ENCODE measurements at places on chromosomes 1 and 21. TPM values are rescaled to one million over a fixed set of nuclear protein-coding genes. Genes with fewer than 3 reads are reported as not detected.

The GPR25 gene
- not detected for total RNA-seq

The CD2 gene
- total RNA-seq = not detected

- H3K27ac ChIP-seq = peak within 1 kb of the TSS; percentile 83
- DNase-seq = peak; percentile 92
- H3K27me3 ChIP-seq = peaks cover 20% of the 10 kb centered on the region
- H3K36me3 ChIP-seq = no peaks in the 10 kb centered on the region
- peak within 1 kb of the TSS; percentile 93 for H3K4me3 ChIP-seq
Observed at GRCh38 chr1:48776393-48777218, at the start of gene BEND5. TSS of gene BEND5 (minus strand) at chr1:48776891. CDS start at chr1:48776831, 60 bp downstream.

DNA sequence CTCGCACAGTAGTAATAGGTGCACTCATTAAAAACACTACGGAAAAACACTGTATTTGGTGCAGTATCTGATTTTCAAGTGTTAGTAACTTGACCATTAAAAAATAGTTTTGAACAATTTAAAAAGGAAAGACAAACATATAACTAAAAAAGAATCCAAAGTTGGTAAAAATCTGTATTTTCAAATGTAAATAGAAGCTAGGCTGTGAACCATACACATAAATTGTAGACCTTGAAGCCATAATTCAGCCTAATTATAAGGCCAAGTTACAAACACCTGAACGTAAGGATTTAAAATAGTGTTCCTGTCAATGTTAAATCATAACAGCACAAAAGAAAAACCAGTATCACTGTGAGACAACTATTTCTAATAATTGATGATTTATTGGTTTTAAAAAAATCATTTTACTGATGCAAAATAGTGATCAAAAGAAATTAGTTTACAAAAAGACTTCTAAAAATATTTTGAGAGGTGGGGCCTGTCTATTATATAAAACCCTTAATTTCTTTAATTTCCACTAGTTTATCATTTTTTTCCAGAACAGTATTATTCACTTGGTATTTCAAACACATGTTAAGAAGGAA lies 4.5 kb downstream of the IRF2BP2 start:
- H3K27ac ChIP-seq = no peak overlapping the region
- H3K36me3 ChIP-seq = peaks cover 54% of the 10 kb centered on the region
- no peaks in the 10 kb centered on the region for H3K4me1 ChIP-seq
- no peaks in the 10 kb centered on the region for H3K27me3 ChIP-seq

DNA sequence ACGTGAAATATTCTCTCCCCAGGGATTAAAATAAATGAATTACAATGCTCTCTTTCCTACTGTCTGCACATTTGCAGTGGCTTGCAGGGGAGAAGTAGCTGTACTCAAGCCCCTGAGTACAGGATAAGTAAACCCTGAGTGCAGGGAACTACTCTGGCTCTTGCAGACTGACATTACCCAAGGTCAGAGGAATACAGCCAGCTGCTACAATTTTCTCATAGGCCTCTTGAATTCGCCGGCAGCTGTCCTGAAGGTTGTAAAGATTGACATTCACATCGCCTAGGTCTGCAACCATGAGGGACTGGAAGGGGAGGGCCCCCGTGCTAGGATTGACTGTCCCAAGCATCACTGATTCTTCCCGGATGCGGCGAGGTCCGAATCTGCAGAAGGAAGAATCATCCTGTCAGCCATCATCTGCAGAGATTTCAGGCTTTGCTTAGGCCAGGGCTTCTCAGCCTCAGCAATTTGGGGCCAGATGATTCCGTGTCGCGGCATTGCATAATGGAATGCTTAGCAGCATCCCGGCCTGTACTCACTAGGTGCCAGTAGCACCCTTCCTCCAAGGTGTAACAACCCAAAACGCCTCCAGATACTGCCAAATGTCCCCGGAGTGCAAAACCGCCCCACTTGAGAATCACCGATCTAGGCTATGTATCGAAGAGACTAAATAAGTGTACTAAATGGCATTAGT lies 1.7 kb downstream of the AGMAT start:
- no peak overlapping the region for H3K27ac ChIP-seq
- no peak for DNase-seq
- H3K36me3 ChIP-seq = no peaks in the 10 kb centered on the region
- no peak overlapping the region for H3K4me3 ChIP-seq
- no peaks in the 10 kb centered on the region for H3K4me1 ChIP-seq

GRCh38 chr21:40839521-40839920 lies 7.4 kb downstream of the DSCAM start:
- H3K36me3 ChIP-seq = no peaks in the 10 kb centered on the region
- peaks cover 19% of the 10 kb centered on the region for H3K27me3 ChIP-seq
- no peak for DNase-seq
- H3K27ac ChIP-seq = no peak overlapping the region
- no peak overlapping the region for H3K4me3 ChIP-seq
- no peaks in the 10 kb centered on the region for H3K4me1 ChIP-seq

- H3K36me3 ChIP-seq = no peaks in the 10 kb centered on the region
- no peak overlapping the region for H3K4me3 ChIP-seq
- H3K4me1 ChIP-seq = no peaks in the 10 kb centered on the region
- DNase-seq = peak; percentile 56
- H3K27ac ChIP-seq = no peak overlapping the region
- H3K27me3 ChIP-seq = no peaks in the 10 kb centered on the region
Observed at GRCh38 chr1:10936998-10937901, 75.2 kb upstream of the TARDBP start.

DNA sequence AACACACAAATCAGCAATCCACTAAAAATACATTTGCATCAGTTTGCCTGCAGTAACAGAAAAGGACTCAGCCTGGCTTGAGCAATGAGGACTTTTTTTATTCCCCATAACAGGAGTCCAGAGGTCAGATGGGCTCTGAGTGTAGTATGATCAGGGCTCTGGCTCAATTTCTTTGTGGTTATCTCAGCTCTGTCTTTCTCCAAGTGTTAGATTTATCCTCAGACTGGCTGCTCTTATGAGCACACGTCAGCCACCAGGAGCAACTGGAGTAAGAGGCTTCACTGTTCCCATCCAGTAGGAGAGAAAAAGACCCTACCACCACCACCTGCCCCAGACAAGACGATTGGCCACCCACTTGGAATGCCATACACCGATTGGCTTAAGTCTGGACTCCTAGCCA lies 36.2 kb upstream of the KLHDC7A start:
- H3K36me3 ChIP-seq = no peaks in the 10 kb centered on the region
- peaks cover 11% of the 10 kb centered on the region for H3K4me1 ChIP-seq
- no peaks in the 10 kb centered on the region for H3K27me3 ChIP-seq
- no peak for DNase-seq
- no peak overlapping the region for H3K27ac ChIP-seq

DNA sequence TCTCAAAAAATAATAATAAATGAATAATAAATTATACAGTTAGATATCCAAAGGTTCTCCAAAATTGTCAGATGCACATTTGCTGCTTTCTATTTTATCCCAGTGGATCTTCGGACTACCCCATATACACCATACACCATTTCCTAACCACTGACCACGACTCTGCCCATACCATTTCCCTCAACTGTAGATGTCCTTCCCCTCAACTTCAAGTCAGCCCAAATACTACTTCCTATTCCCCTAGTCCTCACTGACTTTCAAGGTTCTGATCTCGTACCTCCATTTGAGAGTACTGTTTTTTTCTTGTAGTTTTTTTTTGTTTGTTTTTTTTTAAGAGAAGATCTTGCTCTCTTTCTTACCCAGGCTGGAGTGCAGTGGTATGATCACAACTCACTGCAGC lies 19.6 kb downstream of the EIF4G3 start:
- H3K27me3 ChIP-seq = no peaks in the 10 kb centered on the region
- no peak overlapping the region for H3K4me3 ChIP-seq
- H3K36me3 ChIP-seq = peaks cover 43% of the 10 kb centered on the region
- no peak for DNase-seq

GRCh38 chr1:180778782-180779398 lies 133.8 kb upstream of the KIAA1614 start:
- H3K36me3 ChIP-seq = no peaks in the 10 kb centered on the region
- no peak overlapping the region for H3K27ac ChIP-seq
- H3K27me3 ChIP-seq = no peaks in the 10 kb centered on the region
- H3K4me3 ChIP-seq = no peak overlapping the region
- H3K4me1 ChIP-seq = no peaks in the 10 kb centered on the region

- DNase-seq = no peak
- H3K4me3 ChIP-seq = no peak overlapping the region
- no peaks in the 10 kb centered on the region for H3K36me3 ChIP-seq
- H3K4me1 ChIP-seq = no peaks in the 10 kb centered on the region
- no peaks in the 10 kb centered on the region for H3K27me3 ChIP-seq
Observed at GRCh38 chr1:68551459-68551858, 54.6 kb upstream of the DEPDC1 start.

- H3K36me3 ChIP-seq = no peaks in the 10 kb centered on the region
- no peak overlapping the region for H3K4me3 ChIP-seq
- DNase-seq = no peak
- no peaks in the 10 kb centered on the region for H3K4me1 ChIP-seq
Observed at GRCh38 chr1:107896936-107897335, 68.0 kb downstream of the VAV3 start.

DNA sequence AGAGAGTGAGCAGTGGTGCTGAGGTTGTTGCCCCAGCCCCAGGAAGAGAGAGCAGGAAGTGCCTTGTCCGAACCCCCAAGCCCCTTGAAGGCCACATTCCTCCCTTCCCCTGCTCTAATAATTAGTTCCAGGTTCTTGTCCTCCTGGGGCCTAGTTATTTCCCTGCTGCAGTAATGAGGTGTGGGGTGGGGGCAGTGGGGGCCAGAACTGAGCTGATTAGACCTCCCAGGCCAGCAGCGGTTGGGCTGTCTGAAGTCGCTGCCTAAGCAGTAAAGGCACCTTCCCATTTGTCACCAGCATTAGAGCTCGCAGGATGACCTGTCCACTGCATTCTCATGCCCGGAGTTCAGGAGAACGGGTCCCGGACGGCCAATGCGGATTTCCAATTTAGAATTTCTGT lies 186.5 kb upstream of the CSF3R start:
- no peak overlapping the region for H3K4me3 ChIP-seq
- no peak overlapping the region for H3K27ac ChIP-seq
- H3K36me3 ChIP-seq = no peaks in the 10 kb centered on the region
- DNase-seq = no peak
- H3K27me3 ChIP-seq = peaks cover 84% of the 10 kb centered on the region
- H3K4me1 ChIP-seq = peaks cover 13% of the 10 kb centered on the region

DNA sequence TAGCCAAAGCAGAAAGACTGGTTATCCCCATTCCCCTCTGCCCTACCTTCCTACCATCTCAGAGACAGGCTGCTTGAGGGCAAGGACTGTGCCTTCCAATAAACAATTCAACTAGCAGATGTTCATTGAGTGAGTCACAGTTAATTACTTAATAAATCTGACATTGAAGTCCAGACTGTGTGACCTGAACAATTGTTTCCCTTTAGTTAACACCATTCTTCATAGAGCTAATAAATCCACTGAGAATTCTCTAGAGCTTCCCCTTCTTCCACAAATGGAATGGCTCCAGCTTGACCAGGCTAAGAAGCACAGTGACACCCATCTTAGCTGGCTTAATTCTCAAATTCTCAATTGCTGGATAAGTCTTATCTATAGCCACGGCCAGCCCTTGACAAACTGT lies 61.9 kb upstream of the GJA5 start:
- DNase-seq = peak; percentile 8
- no peaks in the 10 kb centered on the region for H3K36me3 ChIP-seq
- H3K27ac ChIP-seq = no peak overlapping the region
